ENCODE measurements at places on chromosomes 6 and 20.

- no peak for DNase-seq
These were observed 1.6 kb downstream of the VGLL2 start for GRCh38 chr6:117267054-117267347.

DNA sequence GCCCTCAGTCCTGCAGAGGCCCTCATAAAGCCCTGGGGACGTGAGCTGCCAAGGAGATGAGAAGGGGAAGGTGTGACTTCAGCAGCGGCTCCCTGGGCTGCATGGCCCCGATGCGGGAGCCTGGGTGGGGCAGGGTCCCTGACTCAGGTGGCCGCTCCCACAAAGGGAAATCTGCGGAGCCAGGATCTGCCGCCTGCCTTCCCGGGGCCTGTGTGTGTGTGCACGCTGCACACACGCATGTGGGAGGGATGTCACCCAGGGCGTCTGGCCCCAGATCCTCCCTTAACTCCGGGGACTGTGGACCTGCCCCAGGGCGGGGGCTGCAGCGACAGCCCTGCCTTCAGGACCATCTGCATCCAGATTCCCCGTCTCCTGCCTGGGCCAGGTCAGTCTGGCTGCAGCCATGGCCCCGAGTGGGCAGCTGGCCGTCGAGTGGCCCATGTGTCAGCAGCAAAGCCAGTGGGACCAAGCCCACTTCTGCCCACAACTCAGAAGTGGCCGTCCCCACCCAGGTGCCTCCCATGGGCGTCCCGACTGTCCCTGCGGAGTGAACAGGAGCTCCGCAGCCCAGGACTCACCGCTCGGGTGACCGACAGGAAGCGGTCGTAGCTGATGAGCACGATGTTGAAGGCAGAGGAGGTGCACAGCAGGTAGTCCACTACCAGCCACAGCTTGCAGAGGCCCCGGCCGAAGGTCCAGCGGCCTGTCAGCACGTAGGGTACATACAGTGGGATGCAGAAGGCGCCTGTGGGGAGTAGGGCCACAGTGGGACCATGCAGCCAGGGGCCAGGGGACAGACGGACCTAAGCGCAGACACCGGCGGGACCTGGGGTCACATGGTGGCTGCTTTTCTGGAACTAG, 1.9 kb downstream of the HRH3 start:
- no peak for DNase-seq

- no peak for DNase-seq
These were observed 164.1 kb downstream of the FRK start for GRCh38 chr6:115896538-115897129.

- DNase-seq: no peak
These were observed 35.1 kb upstream of the HS3ST5 start for GRCh38 chr6:114377881-114378280.

GRCh38 chr6:134984821-134985220, 34.9 kb upstream of the ALDH8A1 start:
- DNase-seq: no peak

- DNase-seq: no peak
These were observed 2.8 kb upstream of the GINM1 start for GRCh38 chr6:149563203-149563927.

- peak; percentile 65 for DNase-seq
These were observed 5.1 kb downstream of the PRND start for GRCh38 chr20:4726710-4727397.

GRCh38 chr6:11058406-11058805, 14.3 kb upstream of the ELOVL2 start:
- no peak for DNase-seq

- DNase-seq: no peak
These were observed 10.5 kb downstream of the NT5E start for GRCh38 chr6:85460154-85460920.

GRCh38 chr6:149887343-149887742, 10.6 kb downstream of the RAET1E start:
- DNase-seq: no peak

DNA sequence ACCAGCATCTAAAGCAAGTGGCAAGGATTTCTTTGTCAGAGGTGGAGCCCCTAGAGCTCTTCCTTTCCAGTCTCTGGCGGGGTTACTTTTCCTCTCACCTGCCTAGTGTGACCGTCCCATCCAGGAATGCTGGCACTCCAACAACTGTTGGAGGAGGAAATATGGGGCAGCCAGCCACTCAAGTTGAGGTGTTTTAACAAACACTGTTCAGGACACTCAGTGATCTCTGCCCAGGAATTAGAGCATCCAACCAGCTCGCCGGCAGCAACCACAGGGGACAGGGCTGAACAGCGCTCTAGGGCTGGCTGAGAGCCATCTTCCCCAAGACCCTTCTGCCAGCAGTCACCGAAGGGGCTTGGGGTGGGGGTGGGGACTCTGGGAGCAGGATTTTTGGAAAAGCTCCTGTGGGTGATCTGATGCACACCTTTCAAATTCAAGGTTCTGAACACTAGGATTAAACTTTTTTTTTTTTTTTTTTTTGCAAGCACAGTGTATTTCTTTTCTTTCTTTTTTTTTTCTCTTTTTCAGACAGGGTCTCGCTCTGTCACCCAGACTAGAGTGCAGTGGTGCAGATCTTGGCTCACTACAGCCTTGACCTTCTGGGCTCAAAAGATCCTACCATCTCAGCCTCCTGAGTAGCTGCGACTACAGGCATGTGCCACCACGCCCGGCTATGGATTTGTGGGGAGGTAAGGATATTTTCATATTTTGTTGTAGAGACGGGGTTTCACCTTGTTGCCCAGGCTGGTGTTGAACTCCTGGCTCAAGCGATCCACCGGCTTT, 28.4 kb upstream of the KCNK16 start:
- DNase-seq: no peak

DNA sequence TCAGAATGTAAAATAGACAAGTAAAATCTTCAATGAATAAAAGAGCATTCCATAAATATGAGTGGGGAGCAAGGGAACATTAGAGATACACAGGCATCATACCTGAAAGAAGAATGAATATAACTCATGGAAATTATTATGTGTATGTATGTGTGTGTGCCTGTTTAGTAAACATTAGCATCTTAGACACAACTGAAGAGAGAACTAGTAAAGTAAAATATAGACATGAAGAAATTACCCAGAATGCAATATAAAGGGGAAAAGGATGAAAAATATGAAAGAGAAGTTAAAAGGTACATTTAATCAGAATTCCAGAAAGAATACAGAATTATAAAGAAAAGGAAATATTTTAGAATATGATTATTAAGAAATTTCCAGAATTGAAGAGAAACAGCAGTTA, 264.3 kb downstream of the KCNQ5 start:
- DNase-seq: no peak

- peak; percentile 47 for DNase-seq
These were observed 108.2 kb upstream of the GMDS start for GRCh38 chr6:2353412-2354137.
